PC-3 (cell line): ENCODE measurements at places on chromosomes 3 and 15. TPM values are rescaled to one million over a fixed set of nuclear protein-coding genes. Genes with fewer than 3 reads are reported as not detected.

GOLGB1 gene
- total RNA-seq, result 30.2 and 31.6 TPM in 2 replicates

RNF123 gene
- total RNA-seq, result 38.6 and 43.0 TPM in 2 replicates

PAK2 gene
- total RNA-seq, result 32.6 and 53.8 TPM in 2 replicates

CCDC13 gene
- 0.47 TPM in 1 of 2 replicates, not detected in the other for total RNA-seq

KLHL25 gene
- total RNA-seq, result 7.2 and 12.5 TPM in 2 replicates

DNA sequence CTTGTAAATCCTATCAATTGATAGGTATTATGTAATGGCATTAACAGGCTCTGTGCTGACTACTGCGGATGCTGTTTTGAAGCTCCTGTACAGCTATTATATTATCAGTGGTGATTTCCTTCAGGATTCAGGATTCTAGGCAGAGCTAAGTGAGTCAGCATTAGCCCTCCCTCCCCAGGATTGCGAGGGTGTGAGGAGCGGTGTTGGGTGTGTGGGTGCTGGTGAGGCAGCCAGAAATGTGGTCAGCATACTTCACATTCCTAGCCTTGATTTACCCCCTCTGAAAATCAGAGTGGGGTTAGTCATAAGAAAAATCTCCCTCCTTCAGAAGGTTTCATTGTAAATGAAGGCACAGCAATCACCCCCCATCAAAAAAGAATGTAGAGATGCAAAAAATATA lies 72.5 kb downstream of the SNTN start:
- no peak for DNase-seq

DNA sequence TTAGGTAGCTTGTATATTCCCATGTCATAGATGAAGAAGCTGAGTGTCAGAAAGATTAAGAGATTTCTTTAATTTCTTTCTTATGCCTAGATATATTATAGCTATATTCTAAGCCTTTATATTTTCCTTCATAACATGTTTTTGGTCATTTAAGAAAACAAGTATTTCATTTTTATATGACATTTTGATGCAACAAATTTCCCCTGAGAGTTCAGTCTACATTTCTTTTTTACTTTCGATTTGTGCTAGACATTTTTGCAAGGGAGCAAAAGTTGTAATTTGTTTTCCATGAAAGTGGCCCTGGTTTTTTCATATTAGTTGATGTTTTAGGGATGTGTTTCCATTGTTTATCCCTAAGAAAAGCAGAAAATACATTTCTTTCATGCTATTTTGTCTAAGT lies 344.9 kb downstream of the NLGN1 start:
- no peak for DNase-seq

- DNase-seq, result no peak
Measured at GRCh38 chr3:150520408-150520807, 25.9 kb downstream of the SERP1 start.

DNA sequence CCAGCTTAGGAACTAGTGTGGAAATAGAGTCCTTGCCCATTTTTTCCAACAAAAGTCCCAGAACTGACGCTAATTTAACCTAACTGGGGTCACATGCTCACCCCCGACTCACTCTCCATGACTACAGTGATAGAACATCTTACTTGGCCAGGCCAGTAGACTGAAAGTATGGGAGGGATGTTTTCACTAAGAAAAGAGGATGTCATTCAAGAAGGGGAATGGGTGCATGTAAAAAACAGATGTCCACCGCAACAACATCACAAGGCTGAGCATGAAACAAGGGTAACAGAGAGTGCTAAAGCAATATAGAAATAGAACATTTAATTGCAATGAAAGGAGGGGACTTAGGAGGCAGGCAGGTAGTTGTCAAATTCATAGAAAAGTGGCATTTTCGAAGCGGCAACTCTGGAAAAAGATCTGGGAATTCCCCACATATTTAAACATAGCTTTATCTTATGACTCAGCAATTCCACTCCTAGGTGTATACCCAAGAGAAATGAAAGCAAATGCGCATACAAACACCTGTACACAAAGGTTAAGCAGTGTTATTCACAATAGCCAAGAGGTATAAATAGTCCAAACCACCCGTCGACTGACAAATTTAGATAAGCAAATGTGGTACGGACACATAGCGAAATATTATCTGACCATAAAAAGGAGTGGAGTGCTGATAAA lies 41.1 kb upstream of the UBE2E2 start:
- peak; percentile 73 for DNase-seq

DNA sequence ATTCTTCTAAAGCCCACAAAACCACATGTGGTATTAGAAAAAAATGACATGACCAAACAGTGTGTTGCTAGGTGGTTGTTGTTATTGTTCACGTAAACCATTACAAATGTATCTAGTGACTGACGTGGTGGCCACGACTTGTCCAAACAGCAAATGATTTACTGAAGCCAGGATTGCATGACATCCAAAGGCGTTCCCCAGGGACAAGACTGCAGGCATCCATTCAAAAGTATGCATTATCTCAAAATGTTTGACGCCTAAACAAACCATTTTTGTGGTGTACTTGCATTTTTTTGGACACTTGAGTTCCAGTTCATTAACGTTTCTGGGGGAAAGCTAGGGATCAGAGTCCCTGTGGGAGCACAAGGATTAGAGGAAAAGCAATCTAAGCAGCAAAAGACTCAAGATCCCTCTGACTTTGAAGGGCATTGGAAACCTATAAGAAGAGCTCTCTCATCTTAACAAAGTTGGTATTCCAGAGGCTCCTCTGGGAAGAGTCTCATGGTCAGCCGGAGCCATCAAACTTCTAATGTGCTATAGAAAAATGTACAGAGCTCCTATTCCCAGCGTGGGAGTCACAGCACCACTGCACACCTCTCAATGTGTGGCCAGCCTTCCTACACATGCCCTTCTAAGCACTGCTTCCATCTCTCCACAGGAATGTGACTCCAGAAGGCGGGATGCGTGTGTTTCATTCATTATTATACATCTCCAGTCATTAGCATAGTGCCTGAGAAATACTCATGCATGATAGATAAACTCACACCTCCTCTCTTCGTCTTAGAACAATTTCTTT lies 62.9 kb downstream of the FBN1 start:
- DNase-seq, result no peak
